ENCODE measurements at places on chromosomes 1 and 21.

- no peak for DNase-seq
These were observed 145.0 kb downstream of the DHRS3 start for GRCh38 chr1:12472798-12473551.

GRCh38 chr1:213244664-213245091, 193.6 kb downstream of the RPS6KC1 start:
- peak; percentile 89 for DNase-seq

DNA sequence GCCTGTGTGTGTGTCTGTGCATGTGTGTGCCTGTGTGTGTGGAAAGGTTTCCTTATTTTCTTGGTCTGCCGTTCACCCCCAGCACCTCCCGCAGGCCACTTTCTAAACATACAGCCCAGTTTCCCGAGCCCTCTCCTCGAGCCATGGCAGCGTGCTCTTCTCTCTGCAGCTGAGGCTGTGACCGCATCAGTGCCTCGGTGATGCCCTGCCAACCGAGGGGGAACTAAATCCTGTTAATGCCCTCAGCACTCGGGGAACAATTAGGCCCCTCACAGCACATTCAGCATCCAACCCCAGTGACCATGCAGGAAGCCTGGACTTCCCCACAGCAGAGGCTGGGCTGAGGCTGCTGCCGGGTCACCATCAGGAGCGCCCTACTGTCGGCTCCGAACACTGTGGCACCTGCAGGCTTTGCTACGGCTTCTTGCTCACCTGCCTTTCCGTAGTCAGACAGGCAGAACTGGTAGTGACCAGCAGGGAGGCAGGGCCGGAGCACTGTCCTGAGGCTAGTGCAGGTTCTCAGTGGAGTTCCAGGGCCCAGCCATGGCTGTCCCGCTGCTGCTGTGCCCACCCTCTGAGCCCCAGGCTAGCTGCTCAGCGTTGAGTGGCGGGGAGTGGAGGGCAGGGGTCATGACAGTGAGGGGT, 8.1 kb downstream of the GPR137B start:
- DNase-seq, result no peak

DNA sequence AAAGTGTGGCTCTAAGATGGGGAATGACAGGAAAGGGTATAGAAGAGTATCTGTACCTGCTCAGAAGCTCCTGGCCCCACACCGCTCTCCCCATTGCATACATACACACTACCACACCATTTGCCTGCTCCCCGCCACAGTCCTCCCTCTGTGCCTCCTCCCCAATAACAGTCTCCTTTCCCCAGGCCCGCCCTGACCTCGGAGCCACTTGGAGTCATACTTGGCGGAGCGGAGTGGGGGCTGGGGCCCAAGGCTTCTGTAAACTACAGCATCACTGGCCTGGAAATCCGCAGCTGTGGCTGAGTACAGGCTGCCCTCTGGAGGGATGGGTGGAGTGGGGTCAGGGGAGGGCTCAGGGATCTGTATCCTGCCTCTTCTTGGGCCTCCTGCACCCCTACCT, 8.6 kb downstream of the SEMA6C start:
- no peak for DNase-seq

- DNase-seq, result no peak
These were observed 6.5 kb downstream of the EVI5 start for GRCh38 chr1:92778376-92778775.

DNA sequence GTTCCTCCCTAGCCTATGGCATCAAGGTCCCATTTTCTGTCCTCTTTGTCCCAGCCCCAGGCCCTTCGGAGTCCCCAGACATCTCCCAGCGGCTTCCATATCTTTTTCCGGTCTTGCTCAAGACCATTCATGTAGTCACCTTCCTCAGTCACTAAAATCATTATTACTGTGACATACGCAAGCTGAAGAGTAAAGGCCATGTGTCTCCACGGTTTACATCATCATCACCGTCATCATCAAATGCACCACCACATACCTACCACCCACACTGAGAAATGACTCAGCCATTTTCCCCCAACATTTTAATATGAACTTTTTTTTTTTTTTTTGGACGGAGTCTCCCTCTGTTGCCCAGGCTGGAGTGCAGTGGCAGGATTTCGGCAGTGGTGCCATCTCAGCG, 43.4 kb downstream of the FHAD1 start:
- DNase-seq, result no peak

GRCh38 chr1:226657895-226658545, 81.1 kb downstream of the ITPKB start:
- DNase-seq, result no peak

- no peak for DNase-seq
These were observed 22.6 kb upstream of the PRELP start for GRCh38 chr1:203453016-203453415.

DNA sequence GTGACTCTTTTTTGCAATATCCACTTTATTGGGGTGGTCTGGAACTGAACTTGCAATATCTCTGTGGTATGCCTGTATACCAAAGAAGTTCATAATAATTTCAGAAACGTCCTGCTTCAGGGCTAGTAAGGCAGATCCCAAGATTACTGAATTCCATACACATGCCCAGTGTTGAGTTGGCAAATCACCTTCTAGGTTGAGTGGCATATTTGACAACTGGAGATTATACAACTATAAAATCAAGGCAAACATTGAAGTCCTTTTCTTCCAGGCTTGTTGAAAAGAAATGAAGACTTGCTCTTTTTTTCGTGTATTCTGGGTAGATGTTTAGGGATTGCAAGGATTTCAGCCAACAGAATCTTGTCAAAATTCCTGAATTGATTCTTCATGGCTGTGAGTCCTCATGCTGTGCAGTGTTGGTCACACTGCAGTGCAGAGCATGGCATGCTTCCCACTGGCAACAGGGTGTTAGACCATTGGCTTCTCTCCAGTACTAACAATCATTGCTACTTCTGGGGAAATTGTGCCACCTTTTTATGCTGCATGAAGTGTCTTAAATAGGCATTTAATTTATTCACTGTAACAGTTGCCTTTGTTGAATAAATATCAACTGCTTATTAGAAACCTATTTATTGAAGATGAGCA, 367.1 kb upstream of the ADGRL4 start:
- DNase-seq, result no peak

DNA sequence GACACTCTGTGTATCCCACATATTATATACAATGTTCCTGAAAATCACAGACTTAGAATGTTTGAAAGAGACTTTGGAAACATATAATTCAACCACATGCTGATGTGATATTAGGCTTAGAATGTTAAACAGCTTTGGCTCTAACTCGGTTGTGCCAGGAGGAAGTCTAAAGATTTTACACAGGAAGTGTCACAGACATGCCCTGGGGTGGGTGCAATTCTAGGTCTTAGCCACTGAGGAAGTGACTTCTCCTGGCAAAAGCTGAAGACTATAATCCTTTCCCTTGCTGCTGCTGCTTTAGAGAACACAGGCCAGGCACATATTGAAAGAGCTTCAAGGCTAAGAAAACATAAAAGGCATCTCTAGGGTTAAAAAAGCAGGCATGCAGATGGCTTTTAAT, 51.0 kb downstream of the RPL5 start:
- no peak for DNase-seq

- no peak for DNase-seq
These were observed 54.3 kb upstream of the HNRNPU start for GRCh38 chr1:244918421-244919319.

DNA sequence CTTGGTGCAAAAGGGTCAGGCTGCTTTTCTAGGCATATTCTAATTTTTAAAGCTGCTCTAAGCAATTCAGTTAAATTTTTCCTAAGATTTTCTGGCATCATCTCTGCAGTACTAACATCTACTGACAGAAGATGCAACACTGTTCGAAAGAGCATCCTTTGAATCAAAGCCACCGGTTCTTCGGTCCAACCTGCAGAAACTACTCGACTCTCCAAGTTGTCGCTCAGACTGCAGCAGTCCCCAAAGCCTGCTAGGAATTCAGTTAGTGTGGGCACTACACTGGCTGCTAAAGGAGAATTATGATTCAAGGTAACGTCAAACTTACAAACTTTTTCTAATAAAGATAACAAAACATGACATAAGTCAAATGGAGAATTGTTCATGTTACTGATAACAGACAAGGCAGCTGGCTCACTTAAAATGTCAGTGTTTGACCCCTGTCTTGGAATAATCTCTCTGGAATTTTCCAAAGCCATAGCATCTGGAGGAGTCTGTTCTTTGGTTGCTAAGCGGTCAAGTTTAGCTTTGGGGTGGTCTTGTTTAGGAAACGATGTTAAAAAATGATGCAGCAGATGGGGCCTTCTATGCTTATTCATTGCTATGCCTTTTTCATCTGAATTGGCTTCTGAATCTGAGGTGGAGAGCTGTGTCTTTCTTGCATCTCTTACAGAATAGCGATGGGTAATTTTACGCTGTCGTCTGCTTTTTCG, 56.9 kb downstream of the LYST start:
- no peak for DNase-seq

DNA sequence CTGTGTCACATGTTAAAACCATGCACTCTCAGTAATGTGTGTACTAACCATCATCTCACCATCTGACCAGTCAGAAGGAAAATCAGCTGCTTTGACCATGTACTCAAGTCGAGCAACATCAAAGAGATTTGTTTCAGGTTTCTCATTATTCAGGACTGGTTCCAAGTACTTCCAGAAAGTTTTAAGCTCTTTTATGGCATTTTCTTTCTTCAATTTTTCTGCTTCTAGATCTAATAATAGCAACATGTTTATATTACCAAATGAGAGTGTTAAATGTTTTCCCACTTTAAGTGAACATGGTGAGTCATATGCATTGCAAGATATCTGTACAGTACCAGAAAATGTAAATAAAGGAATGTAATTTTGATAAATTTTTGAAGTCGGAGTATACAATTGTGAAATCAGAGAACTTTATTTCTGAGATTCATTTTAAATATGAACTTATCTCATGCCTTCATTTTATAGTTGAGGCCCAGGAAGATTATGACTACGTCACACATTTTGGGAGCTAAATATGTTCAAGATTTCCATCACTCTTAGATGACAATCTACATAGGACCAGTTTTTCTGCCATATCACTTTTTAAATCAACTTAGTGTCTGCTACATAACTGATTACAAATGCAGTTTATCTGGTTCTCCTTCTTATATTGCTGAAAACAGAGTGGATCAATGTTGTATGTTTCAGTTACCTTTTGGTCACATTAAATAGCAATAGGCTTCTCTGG, 87.2 kb downstream of the SPAG17 start:
- no peak for DNase-seq

DNA sequence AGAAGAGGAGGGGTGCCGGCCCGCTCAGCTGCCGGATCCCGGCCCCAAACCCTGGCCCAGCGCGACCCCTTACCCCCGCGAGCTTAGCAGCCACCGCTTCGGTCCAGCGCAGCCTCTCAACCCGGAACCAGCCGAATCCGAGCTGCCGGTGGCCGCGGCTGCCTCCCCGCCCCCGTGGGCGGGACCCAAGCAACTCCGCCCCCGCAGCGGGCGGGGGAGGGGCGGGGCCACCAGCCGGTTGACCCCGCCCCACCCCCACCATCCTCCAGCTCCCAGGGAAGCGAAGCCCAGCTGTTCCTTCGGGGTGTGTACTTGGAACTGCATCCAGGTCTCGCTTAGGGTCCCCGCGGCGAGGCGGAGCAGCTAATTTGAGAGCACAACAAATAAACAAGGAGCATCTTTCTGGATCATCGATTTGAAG, at the start of gene TRIM62:
Gene TRIM62, minus strand, starts transcription at position 123 of the 421 bp plus-strand sequence. CDS start 611 bp downstream, outside the sequence.
- peak; percentile 31 for DNase-seq

DNA sequence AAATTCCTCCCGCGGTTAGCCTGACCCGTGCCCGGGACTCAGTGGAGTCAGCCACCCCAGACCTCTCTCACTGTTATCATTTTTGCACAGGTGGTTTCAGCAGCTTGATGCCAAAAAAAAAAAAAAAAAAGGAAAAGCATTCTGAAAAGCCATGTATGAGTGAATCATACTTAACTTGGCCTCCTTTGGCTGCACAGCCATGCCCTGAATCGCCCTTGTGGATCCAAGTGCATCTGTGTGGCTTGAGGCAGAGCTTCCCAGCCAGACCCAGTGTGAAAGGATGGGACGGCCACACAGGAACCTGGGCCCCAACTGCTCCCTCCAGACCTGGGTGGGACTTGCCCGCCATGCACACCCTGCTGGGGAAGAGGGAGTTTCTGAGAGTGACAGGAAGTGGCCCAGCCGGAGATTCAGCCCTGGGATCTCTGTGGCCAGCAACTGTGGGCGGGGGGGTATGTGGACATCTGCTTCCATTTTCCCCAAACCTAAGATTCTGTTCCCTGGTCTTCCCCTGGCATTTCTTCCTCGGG, 8.6 kb downstream of the YBEY start:
- DNase-seq, result no peak

DNA sequence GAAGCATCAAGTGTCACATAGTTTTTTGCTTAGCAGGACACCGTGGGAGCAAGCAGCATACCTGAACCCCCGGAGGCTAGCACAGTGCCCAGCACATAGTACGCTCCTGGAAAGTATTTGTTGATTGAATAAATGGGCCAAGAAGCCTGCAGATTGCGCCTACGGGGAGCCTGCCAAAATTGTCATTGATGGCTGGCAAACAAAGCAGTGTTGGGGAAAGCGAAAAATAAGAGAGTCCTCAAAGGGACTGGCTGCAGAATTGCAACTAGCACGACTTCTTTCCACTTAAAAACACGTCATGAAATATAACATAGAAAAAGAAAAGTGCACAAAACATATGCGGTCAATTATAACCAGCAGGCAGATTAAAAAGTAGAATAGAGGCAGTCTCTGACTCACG, 125.2 kb upstream of the GALNT2 start:
- DNase-seq, result no peak

DNA sequence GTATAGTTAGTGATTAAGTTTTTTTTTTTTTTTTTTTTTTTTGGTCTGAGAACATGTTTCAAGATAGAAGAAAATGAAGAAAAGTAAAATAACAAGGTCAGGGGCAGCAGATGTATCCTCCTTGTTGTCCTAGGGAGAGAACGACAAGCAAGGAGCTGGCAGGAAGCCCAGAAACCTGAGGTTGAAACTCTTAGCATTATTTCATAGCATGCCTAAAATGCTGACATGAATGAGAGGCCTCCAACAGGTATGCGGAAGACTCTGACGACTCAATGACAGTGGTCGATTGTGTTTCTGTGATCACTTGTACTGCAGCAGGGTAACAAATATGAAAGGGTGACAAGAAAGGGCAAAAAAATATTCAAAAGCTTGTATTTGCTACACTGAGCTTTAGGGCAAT, 415.9 kb downstream of the PLA2G4A start:
- peak; percentile 57 for DNase-seq

GRCh38 chr1:212205006-212205405, 80.2 kb upstream of the PPP2R5A start:
- no peak for DNase-seq

- DNase-seq, result no peak
These were observed 491.5 kb downstream of the NUF2 start for GRCh38 chr1:163813251-163813650.

DNA sequence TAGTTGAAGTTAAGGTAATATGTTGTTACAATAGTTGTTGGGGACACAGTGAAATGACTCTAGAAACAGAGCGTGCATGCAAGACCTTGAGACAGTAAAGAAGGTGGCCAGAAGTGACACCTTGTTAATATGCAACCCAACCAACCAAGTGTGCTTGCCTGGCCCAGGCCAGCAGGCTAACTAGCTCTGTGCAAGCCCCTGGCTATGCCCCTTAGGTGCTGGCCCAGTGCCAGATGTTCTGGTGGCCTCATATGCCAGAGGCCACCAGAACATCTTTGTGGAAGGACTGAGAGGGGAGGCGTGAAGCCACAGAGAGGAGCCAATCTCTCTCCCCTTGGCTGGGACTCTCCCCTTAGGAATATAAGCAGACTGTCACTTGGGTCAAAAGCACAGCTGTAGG, 111.2 kb upstream of the JUN start:
- no peak for DNase-seq

GRCh38 chr1:154418062-154418921, 13.1 kb downstream of the IL6R start:
- no peak for DNase-seq

- no peak for DNase-seq
These were observed 12.3 kb upstream of the LYPLAL1 start for GRCh38 chr1:219161371-219161770.

- no peak for DNase-seq
These were observed 53.1 kb downstream of the DOP1B start for GRCh38 chr21:36209626-36210171.

Measured in NCI-H1048 (cell line).